ENCODE measurements at places on chromosomes 7 and 10.

- no peak for DNase-seq
Observed at GRCh38 chr10:6237199-6237530, 34.4 kb downstream of the PFKFB3 start.

GRCh38 chr7:6553448-6554044 is 2.3 kb upstream of the GRID2IP start:
- DNase-seq = no peak

- DNase-seq = no peak
Observed at GRCh38 chr10:31646519-31646918, 282.1 kb downstream of the ARHGAP12 start.

- no peak for DNase-seq
Observed at GRCh38 chr7:7805511-7806153, 87.2 kb upstream of the RPA3 start.

GRCh38 chr10:102674566-102674965 is 30.3 kb downstream of the TRIM8 start:
- no peak for DNase-seq

DNA sequence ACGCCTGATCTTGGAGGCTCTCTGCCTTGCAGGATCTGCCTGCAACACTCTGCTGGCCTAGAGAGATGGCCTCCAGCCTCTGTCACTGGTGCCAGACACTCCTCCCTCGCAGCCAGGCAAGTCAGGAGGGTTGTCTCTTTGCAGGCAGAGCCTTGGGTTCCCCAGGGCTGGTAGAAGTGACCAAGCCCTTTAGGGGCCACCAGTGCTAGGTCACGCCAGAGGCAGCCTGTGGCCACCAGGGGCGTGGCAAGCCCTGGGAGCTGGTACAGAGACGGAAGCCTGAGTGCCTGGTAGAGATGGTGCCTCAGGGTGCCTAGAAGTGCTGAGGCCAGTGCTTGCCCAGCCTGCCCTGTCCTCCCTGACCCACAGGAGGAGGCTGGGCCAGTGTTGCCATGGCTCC is 9.1 kb downstream of the ADCYAP1R1 start:
- DNase-seq = no peak

DNA sequence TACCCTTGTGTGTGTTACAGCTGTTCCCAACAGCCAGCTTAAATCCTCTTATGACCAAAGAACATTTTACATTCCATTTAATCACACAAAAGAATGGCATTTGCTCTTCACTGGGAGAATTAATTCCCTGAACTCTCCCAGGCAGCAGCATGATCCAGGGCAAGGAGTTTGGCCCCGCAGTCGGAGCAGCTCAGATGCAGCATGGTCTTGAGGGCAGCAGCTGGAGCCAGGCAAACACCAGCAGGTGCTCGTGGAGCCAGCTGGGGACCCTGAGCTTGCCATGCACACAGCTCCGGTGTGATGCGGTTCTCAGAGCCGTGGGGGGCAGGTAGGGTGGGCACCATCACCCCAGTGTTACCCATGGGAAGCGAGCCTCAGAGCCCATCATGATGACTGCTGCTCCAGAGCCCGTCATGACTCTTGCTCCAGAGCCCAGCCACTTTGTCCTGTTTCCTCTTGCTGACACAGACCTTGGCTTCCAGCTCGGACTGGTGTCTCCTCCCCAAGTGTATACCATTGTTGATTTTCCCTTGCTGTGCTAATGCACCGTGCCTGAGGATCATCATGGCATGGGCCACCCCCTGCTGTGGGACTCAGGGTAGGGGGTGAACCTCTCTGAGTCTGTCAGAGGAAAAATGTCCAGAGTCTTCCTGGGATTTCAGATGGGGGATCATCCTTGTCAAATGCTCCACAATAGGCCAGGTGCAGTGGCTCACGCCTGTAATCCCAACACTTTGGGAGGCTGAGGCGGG is 75.8 kb downstream of the ZRANB1 start:
- no peak for DNase-seq

DNA sequence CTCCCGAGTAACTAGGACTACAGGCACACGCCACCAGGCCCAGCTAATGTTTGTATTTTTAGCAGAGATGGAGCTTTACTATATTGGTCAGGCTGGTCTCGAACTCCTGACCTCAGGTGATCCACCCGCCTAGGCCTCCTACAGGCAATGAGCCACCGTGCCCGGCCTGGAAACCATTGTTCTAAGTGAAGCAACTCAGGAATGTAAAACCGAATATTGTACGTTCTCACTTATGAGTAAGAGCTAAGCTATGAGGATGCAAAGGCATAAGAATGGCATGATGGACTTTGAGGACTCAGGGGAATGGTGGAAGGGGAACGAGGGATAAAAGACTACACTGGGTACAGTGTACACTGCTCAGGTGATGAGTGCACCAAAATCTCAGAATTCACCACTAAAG is 235.1 kb upstream of the AUTS2 start:
- DNase-seq = no peak

DNA sequence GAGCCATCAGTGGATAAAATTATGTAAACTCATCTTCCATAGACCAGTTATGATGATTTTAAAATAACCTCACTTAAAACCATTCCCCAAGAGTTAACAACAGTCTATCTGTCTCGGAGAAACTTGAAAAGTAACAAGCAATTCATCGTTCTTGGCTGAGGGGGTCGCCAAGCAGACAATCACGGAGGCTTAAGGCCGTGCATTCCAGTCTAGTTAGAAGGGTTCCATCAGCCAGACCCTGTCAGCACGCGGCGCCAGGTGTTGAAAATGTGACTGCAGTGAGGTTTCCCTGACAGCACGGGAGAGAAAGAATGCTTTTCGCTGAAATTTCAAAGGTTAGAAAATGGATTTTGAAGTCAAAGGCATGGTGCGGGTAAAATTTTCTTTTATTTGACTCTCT is 1025.0 kb upstream of the CELF2 start:
- no peak for DNase-seq

GRCh38 chr10:131000743-131001142 is 310.8 kb downstream of the TCERG1L start:
- DNase-seq = no peak

DNA sequence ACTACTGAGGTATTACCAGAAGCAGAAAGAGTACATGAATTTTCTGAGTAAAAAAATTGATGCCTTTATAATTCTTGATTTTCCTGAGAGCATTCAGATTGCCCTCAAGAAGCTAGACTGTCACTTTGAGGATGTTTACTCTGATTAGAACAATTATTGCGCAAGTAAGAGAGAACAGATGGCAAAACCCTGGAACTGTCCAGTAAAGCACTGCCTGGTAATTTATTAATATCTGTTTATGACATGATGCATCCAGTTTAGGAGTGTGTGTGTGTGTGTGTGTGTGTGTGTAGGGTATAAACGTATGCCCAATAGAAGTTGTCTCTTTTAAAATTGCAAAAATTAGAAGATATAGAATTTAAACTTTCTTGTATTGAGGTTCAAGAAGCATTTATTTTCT is 379.7 kb downstream of the PHTF2 start:
- DNase-seq = no peak

DNA sequence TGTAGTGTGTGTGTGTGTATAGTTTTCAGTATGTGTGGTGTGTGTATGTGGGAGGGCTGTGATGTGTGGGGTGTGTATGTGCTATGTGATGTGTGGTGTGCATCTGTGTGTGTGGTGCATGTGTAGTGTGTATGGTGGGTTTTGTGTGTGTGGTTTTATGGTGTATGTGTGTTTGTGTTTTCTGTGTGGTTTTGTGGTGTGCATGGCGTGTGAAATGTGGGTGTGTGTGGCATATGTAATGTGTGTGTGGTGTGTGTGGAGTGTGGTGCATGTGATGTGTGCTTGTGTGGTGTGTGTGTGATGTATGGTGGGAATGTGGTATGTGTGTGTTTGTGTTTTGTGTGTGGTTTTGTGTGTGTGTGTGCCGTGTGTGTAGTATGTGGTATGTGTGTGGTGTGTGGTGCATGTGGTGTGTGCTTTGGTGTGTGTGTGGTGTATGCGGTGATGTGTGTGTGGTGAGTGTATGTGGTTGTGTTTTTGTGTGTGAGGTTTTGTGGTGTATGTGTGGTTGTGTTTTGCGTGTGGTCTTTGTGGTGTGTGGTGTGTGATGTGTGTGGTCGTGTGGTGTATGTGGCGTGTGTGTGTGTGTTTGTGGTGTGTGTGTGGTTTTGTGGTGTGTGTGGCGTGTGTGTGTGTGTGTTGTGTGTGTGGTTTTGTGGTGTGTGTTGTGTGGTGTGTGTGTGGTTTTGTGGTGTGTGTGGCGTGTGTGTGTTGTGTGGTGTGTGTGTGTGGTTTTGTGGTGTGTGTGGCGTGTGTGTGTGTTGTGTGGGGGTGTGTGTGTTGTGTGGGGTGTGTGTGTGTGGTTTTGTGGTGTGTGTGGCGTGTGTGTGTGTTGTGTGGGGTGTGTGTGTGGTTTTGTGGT is 18.0 kb upstream of the PPP2R2D start:
- no peak for DNase-seq

GRCh38 chr10:52984169-52984568 is 211.6 kb upstream of the MBL2 start:
- no peak for DNase-seq

DNA sequence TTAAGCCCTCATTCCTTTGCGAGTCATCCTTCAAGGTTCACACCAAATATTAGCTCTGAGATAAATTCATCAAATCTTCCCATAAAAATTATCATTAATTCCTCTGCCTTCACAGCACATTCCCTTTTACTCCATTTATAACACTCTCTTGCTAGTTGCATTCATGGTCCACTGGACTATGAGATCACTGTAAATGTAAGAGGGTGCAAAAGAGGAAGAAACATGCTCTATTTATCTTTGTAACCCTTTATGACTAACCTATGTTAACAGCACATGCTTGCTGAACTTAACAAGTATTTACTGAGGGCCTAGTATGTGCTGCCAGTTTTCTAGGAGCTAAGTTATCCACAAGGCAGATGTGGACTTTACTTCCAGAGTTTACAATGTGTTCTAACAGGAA is 86.7 kb upstream of the TMEM168 start:
- no peak for DNase-seq

DNA sequence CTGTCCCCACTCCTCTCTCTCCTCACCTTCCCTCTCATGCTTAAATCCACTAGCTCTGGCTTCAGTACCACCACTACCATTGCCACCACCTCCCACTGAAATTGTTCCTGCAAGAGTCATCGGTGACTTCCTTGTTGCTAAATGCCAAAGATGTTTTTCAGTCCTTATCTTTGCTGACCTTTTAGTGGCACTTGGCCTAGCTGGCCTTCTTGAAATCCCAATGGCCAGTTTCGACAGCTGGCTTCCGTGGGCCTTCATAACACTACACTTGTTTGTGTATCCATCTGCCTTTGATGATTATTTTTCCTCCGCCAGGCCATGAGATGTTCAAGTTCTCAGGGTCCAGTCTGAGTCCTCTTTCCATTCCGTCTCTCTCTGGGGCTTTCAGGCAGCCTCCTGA is 118.2 kb upstream of the NANOS1 start:
- no peak for DNase-seq

DNA sequence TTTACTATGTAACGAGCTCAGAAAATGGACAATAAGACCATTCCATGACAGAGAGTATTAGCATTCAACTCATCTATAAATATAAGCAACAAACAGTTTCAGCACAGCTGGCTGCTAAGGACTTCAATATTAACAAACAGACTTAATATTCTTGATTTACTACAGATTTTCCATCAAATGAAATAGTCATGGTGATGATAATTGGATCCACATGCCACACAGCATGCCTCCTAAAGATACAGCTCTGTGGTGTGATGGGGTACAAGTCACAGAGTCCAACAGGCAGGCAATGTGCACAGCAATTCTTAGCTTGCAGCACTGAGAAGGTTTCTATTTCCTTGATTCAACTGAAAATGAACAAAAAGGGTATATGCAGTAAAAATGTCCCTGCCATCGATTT is 54.0 kb downstream of the DOCK4 start:
- no peak for DNase-seq

GRCh38 chr7:154879629-154880028 is 123.3 kb downstream of the PAXIP1 start:
- DNase-seq = no peak

DNA sequence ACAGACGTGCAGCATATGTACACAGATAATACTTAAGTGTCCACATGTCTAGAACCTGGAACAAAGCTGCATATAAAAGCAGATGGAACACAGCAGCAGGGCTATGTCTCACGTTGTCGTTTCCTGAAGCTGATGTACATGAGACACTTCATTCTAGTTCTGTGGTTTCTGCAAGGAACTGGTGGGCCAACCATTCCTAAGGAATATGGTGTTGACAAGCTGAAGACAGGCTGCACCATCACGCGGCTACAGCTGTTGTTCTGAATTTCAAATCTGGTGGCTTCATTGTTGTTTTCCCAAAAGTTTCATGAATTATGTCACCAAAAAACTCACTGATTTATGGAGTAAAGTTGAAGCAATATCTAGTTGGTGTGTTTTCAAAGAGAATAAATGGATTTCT is 33.7 kb downstream of the PRKAG2 start:
- DNase-seq = no peak

GRCh38 chr7:11394438-11394837 is 420.8 kb downstream of the PHF14 start:
- DNase-seq = no peak

GRCh38 chr10:69481811-69482524 is 30.7 kb downstream of the TSPAN15 start:
- DNase-seq = no peak

- no peak for DNase-seq
Observed at GRCh38 chr10:29622382-29622922, 12.3 kb downstream of the SVIL start.

DNA sequence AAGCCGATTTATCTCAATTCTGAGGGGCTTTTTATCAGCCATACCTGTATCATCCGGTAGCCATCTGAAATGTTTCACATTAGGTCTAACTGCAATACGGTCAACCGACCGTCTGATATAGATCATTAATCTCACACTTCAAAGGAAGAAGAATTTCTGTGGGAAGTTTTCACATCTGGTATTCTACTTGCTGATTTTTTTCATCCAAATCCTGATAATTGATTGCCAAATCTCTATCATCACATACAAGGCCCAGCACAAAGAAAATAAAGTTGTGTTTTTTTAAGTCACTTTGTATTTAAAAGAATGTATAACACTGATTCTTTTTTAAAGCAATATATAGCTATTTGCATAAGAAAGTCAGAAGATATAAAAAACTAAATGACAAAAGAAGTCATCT is 132.3 kb downstream of the DKK1 start:
- DNase-seq = no peak

DNA sequence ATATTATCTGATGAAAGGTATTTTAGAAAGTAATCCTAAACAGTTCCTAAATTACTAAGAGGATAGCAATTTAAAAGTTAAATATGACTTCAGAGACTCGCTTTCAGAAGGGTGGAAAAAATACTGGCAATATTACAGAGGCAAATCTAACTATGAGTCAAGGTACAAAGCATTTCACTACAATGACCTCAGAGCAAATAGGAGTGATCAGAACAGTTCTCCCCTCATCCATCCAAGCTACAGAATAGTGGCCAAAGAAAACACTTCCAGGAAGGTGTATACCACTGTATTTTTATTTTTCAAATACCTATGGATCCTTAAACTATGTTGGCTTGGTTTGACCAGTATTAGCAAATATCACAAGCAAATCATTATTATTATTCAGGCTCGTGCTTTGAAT is 112.8 kb upstream of the ODAD2 start:
- no peak for DNase-seq

- DNase-seq = no peak
Observed at GRCh38 chr7:74014931-74015330, 13.0 kb upstream of the ELN start.

All from NCI-H2227 treated with DMSO at 0.1 percent for 48 hours (cell line).